ENCODE measurements at places on chromosomes 6 and 20.

DNA sequence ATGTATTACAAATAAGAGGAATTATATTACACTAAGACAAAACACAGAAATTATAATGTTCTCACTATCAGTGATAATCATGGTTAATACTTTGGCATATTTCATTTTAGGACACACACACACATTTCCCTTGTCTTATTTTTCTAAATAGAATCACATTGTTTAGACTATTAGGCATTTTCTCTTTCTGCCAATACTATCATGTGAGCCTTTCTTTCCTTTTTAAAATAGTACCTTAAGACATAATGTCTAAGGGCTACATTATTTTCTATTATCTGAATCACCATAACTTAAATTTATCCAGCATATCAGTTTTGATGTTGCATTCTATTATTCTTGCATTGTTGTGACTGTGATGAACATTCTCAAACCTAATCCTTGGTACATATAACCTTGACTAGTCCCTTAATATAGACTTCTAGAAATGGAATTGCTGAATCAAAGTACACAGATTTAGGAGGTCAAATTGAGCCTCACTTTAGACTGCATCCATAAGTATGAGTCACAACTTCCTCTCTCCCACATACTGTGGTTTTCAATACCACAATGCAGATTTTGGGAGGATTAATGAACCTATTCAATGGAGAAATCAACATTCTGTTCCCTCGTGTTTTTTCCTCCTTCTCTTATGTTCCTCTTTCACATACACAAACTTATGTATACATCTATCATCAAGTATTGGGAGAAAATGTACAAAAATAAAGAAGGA, 212.6 kb downstream of the MOXD1 start:
- DNase-seq = no peak

DNA sequence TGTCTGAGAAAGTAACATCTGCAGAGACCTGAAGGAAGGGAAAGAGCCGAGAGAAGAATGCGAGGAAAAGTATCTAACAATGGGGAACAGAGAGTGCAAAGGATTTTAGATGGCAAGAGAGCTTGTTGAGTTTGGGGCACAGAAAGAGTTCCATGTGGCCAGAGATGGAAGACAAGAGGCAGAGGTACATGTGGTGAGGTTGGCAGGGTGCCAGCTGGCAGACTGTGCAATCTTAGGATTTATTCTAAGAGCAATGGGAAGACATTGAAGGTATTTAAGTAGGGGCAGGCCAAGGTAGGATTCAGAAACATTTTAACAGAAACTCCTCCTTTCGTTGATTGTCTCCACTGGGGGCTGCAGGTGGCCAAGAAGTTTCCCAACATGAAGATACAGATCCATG, 20.4 kb upstream of the LBP start:
- no peak for DNase-seq

GRCh38 chr20:11403711-11404110, 514.0 kb upstream of the BTBD3 start:
- no peak for DNase-seq

DNA sequence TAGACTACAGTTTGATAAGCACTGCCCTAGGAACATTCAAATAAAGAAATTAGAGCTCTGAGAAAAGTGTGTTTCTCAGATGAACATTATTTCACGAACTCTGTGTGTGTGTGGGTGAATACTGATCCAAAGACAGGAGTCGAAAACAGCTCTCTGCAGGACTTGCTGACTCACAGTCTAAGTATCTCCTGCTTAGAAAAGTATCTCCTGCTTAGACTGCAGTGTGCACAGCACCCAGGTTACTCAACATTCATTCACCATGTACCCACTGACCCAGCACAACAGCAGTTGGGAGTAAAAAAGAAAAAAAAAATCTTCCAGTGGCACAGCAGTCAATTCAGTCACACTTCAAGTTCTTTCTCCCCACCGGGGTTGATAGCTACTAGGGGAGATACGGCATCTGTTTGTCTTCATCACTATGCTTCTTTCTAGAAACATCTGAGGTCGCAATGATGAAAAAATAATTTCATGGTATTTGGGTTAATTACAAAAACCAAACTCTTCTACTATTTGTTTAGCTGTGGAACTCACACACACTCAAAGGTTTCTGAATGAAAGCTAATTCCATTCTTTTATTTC, 48.0 kb downstream of the GCLC start:
- DNase-seq = no peak

DNA sequence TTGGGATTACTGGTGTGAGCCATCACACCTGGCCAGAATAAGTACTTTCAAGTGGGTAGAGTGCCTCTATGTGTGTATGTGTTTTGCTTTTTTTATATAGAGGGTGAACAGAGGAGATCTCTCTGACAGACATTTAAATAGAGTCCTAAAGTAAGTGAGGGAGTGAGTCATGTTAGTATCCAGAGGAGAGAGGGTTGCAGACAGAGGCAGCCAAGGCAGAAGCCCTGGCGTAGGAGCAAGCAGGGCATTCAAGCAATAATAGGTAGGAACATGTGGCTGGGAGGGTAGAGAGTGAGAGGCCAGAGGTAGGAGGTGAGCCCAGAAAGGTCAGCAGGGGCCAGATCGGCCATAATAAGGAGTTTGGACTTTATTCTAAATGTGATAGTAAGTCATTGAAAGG, 48.9 kb downstream of the PHF20 start:
- no peak for DNase-seq

DNA sequence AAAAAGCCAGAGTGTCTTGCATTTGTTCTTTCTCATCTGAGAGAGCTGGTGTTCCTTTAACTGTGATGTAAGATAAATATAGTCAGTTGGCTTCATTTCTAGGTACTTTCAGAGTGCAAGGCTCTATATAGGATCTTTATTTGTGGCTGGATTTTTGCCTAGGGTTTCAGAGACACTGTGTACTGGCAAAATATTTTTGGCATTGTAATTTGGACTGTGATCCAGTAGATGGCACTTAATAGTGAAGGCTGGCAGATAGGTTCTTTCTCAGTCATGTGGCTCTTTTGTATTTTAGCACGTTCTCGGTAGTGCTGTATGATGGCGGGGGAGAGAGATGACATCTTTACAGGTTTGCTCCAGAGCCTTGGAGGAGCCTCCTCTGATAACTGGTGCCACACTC, 26.8 kb upstream of the SLC35B3 start:
- no peak for DNase-seq

DNA sequence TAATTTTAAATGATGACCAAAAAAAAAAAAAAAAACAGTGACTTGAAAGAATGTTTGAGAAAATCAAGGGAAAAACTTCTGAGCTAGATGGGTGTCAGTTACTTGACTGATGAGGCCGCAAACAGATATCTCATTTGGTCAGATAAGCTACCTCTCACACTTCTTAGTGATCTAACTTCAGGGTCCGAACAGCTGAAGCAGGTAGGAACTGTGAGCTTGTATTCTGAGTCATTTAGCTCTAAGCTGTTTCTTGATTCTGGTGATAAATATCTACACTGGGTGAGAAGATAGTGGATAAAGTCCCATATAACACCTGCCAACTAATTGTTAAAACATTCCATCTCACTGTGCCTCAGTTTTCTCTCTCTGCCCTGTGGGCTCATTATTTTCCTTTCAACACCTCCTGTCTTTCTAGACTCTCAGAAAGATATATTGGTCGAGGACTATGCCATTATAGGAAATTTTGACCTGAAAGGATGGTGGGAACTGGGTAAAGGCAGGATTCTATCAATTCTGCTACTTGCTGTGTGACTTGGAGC, 7.7 kb downstream of the KIF3B start:
- DNase-seq = no peak

GRCh38 chr6:1770435-1770843, 160.7 kb downstream of the FOXC1 start:
- DNase-seq = no peak

All from central memory CD4-positive, alpha-beta T cell (primary cell).